ENCODE measurements at places on chromosomes 5 and 9. TPM values are rescaled to one million over a fixed set of nuclear protein-coding genes. Genes with fewer than 3 reads are reported as not detected.

The PCSK1 gene
- 0.81 TPM for total RNA-seq

The HSPA9 gene
- 206 TPM for total RNA-seq

The BTNL3 gene
- total RNA-seq = not detected

The SAPCD2 gene
- total RNA-seq = 7.7 TPM

The SLC46A2 gene
- total RNA-seq = not detected

The KCNIP1 gene
- not detected for total RNA-seq

The PCDH12 gene
- 1.7 TPM for total RNA-seq

The SPATA31D4 gene
- total RNA-seq = not detected

The MYOZ3 gene
- total RNA-seq = 0.40 TPM

The DRD1 gene
- 0.53 TPM for total RNA-seq

The SEPTIN8 gene
- 84.5 TPM for total RNA-seq

The PCSK5 gene
- total RNA-seq = 7.1 TPM

The MYMK gene
- total RNA-seq = not detected

The NR2F1 gene
- total RNA-seq = 5.2 TPM

The SLC6A18 gene
- total RNA-seq = not detected

The FLT4 gene
- total RNA-seq = 0.31 TPM

The ENC1 gene
- 22.6 TPM for total RNA-seq

The MARCHF11 gene
- not detected for total RNA-seq
